ENCODE measurements at places on chromosomes 12 and 14. TPM values are rescaled to one million over a fixed set of nuclear protein-coding genes. Genes with fewer than 3 reads are reported as not detected.

RASSF8 gene
- total RNA-seq = 14.2 TPM

GRCh38 chr14:20682435-20683124, 1.8 kb upstream of the RNASE4 start:
- DNase-seq = peak; percentile 94
- peak overlapping the region; percentile 97 for H3K27ac ChIP-seq
- H3K36me3 ChIP-seq = no peaks in the 10 kb centered on the region
- H3K4me1 ChIP-seq = peaks cover 46% of the 10 kb centered on the region
- H3K27me3 ChIP-seq = no peaks in the 10 kb centered on the region

- H3K4me1 ChIP-seq = no peaks in the 10 kb centered on the region
- DNase-seq = no peak
- no peak overlapping the region for H3K4me3 ChIP-seq
- no peak overlapping the region for H3K27ac ChIP-seq
- no peaks in the 10 kb centered on the region for H3K36me3 ChIP-seq
Measured at GRCh38 chr12:94157981-94158411, 9.6 kb downstream of the PLXNC1 start.

NANOG gene
- 1.5 TPM for total RNA-seq

- peaks cover 32% of the 10 kb centered on the region for H3K27me3 ChIP-seq
- peaks cover 3% of the 10 kb centered on the region for H3K36me3 ChIP-seq
Measured at GRCh38 chr12:6827437-6827911, 733 bp upstream of the P3H3 start.

GRCh38 chr14:68701001-68701741, 91.7 kb downstream of the ZFP36L1 start:
- no peaks in the 10 kb centered on the region for H3K36me3 ChIP-seq
- H3K27ac ChIP-seq = no peak overlapping the region
- no peaks in the 10 kb centered on the region for H3K27me3 ChIP-seq
- no peak for DNase-seq

UNG gene
- 43.9 TPM for total RNA-seq

- no peak overlapping the region for H3K4me3 ChIP-seq
- no peaks in the 10 kb centered on the region for H3K27me3 ChIP-seq
- no peaks in the 10 kb centered on the region for H3K4me1 ChIP-seq
- no peak for DNase-seq
Measured at GRCh38 chr12:27220055-27220987, 23.8 kb upstream of the STK38L start.

GRCh38 chr14:58541633-58542022, 96.1 kb upstream of the DACT1 start:
- no peaks in the 10 kb centered on the region for H3K4me1 ChIP-seq
- peaks cover 7% of the 10 kb centered on the region for H3K36me3 ChIP-seq
- H3K27me3 ChIP-seq = no peaks in the 10 kb centered on the region
- no peak overlapping the region for H3K4me3 ChIP-seq

PRB2 gene
- not detected for total RNA-seq

VWF gene
- 35.5 TPM for total RNA-seq

GRCh38 chr14:93648440-93649168, 139.7 kb downstream of the PRIMA1 start:
- H3K36me3 ChIP-seq = no peaks in the 10 kb centered on the region
- no peak overlapping the region for H3K4me3 ChIP-seq
- no peaks in the 10 kb centered on the region for H3K4me1 ChIP-seq

GRCh38 chr12:94704452-94705306, 54.3 kb upstream of the TMCC3 start:
- peak overlapping the region; percentile 15 for H3K27ac ChIP-seq
- no peak for DNase-seq

RTN1 gene
- 3.0 TPM for total RNA-seq

GRCh38 chr12:104752881-104753280, 205.2 kb downstream of the SLC41A2 start:
- no peak overlapping the region for H3K4me3 ChIP-seq
- peaks cover 11% of the 10 kb centered on the region for H3K4me1 ChIP-seq
- no peak for DNase-seq

GRCh38 chr12:56040151-56040550, 1.6 kb upstream of the RPS26 start:
- H3K36me3 ChIP-seq = peaks cover 30% of the 10 kb centered on the region
- no peaks in the 10 kb centered on the region for H3K27me3 ChIP-seq
- no peak overlapping the region for H3K4me3 ChIP-seq

DNA sequence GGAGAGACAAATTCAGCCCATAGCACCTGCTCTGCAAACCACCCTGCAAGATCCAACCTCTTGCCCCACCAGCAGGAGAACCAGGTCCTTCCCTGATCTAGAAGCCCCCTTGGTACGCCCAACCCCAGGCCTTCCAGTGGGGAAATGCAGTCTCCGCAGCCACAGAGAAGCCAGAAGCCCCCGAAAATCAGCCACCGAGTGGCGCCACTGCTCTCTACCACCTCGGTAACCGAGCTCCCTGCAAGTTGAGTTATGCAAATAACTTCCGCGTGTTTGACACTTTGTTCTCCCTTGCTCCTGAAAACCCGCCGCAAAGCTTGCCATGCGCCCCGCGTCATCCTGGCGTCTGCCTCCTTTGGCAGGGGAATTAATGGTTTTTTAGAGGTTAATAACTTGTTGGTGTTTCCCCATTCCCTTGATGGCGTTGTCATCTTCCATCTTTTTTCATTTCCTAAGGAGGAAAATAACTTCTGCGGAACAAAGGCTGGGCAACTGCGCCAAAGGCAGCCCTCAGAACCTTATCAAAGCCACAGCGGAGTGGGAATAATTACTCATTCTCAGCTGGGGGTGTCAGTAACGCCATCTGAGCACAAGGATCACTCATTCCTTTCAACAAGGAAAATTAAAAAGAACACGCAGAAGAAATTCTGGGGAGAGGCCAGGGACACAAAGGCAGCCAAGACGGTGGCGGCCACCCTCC, 60.4 kb downstream of the FZD10 start:
- H3K4me1 ChIP-seq = peaks cover 3% of the 10 kb centered on the region
- no peak for DNase-seq
- peaks cover 5% of the 10 kb centered on the region for H3K27me3 ChIP-seq
- no peaks in the 10 kb centered on the region for H3K36me3 ChIP-seq
- H3K27ac ChIP-seq = no peak overlapping the region

DNA sequence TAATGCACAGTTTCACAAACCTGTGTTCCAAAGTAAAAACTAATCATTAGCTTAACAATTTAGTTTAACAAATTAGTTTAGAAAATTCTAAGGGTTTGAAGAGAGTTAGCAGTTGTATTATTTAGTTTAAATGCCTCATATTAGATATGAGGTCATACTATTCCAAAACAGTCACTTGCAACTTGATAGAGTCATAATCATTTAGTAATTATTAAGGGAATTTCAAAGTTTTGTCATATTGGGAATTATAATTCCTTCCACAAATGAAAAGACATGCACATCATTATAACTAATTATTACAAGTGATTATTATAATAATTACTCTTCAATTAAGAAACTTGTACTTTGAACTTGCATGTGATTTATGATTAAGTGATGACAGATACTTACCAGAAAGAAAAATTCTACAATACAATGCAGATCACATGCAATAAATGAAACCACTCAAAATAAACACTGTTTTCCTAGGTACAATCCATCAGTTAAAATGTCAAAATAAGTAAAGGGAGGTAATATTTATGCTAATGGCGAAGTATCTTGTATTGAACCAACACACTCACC, 66.1 kb downstream of the TMTC1 start:
- no peaks in the 10 kb centered on the region for H3K27me3 ChIP-seq
- no peak for DNase-seq
- H3K4me3 ChIP-seq = no peak overlapping the region
- peaks cover 15% of the 10 kb centered on the region for H3K4me1 ChIP-seq

SLC22A17 gene
- total RNA-seq = 67.6 TPM

DNA sequence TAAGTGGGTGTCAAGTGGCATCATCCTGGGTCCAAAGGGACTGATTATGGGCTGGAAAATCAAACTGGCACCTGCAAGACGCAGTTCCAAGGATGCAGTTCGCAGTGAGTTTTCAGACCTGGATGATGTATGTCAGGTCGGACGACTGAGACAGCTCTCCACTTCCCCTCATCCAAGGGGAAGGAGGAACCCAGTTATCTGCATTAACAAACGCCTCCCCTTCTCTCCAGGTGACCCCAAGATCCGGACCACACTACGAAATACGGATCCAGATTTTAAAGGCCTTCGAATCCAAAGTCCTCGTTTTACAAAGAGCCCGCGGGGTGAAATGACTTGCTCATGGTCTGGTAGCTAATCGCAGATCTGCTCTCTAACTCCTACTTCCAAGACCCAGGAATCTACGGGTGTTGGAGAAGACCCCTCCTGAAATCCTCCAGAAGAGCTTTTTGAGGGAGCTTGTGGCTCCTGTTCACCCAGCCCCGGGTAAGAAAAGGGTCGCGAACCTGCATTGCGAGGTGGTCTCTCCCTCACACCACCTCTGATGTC, 460 bp upstream of the SYNE2 start:
- H3K4me1 ChIP-seq = peaks cover 34% of the 10 kb centered on the region
- H3K4me3 ChIP-seq = peak overlapping the region; percentile 98
- H3K27me3 ChIP-seq = no peaks in the 10 kb centered on the region
- no peak for DNase-seq
- no peaks in the 10 kb centered on the region for H3K36me3 ChIP-seq

- no peak overlapping the region for H3K27ac ChIP-seq
- DNase-seq = no peak
- no peak overlapping the region for H3K4me3 ChIP-seq
Measured at GRCh38 chr14:76717508-76718290, 43.6 kb upstream of the VASH1 start.

DNA sequence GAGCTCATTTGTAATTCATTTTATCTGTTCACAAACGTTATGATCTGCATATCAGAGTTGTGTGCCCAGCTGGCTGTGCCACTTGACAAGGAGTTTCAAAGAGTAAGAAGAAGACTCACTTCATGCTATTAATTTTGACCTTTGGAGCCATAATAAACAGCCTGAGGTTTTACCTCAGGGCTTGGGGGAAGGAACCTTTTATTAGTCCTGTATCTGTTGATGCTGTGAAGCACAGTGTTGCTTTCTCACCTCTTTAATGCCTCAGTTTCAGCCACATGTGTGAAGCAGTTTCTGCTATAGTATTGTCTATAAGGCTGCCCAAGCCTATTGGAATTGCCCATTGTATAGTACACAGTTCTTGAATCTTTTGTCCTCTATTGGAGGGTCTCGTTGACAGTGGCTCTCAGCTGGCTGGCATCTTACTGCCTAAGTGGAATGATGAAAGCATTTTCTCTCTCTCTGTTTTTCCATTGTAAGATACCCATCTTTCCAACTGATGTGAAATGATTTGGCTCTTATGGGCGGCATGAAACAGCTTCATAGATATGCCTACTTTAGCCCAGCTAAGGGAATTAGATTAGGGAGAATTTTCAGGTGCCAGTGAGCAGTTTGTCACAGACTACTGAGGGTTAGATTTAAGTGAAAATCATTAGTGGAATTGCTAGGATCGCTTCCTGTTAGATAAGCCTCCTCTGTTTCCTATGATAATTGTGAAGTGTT, 34.7 kb downstream of the GPATCH2L start:
- peaks cover 61% of the 10 kb centered on the region for H3K36me3 ChIP-seq
- H3K4me3 ChIP-seq = no peak overlapping the region
- no peak overlapping the region for H3K27ac ChIP-seq
- H3K4me1 ChIP-seq = peaks cover 3% of the 10 kb centered on the region

GRCh38 chr12:19988459-19988873, 379.9 kb upstream of the PDE3A start:
- no peak overlapping the region for H3K4me3 ChIP-seq
- no peaks in the 10 kb centered on the region for H3K4me1 ChIP-seq
- no peaks in the 10 kb centered on the region for H3K36me3 ChIP-seq
- no peak for DNase-seq
- no peaks in the 10 kb centered on the region for H3K27me3 ChIP-seq
- no peak overlapping the region for H3K27ac ChIP-seq

- no peak for DNase-seq
- H3K36me3 ChIP-seq = no peaks in the 10 kb centered on the region
- H3K27ac ChIP-seq = no peak overlapping the region
- peaks cover 15% of the 10 kb centered on the region for H3K4me1 ChIP-seq
Measured at GRCh38 chr12:116441292-116441691, 117.9 kb upstream of the MAP1LC3B2 start.

GRCh38 chr12:84913129-84913515, 523 bp upstream of the SLC6A15 start:
- peaks cover 41% of the 10 kb centered on the region for H3K27me3 ChIP-seq
- peaks cover 28% of the 10 kb centered on the region for H3K4me1 ChIP-seq
- no peak overlapping the region for H3K27ac ChIP-seq
- H3K4me3 ChIP-seq = peak overlapping the region; percentile 48

DNA sequence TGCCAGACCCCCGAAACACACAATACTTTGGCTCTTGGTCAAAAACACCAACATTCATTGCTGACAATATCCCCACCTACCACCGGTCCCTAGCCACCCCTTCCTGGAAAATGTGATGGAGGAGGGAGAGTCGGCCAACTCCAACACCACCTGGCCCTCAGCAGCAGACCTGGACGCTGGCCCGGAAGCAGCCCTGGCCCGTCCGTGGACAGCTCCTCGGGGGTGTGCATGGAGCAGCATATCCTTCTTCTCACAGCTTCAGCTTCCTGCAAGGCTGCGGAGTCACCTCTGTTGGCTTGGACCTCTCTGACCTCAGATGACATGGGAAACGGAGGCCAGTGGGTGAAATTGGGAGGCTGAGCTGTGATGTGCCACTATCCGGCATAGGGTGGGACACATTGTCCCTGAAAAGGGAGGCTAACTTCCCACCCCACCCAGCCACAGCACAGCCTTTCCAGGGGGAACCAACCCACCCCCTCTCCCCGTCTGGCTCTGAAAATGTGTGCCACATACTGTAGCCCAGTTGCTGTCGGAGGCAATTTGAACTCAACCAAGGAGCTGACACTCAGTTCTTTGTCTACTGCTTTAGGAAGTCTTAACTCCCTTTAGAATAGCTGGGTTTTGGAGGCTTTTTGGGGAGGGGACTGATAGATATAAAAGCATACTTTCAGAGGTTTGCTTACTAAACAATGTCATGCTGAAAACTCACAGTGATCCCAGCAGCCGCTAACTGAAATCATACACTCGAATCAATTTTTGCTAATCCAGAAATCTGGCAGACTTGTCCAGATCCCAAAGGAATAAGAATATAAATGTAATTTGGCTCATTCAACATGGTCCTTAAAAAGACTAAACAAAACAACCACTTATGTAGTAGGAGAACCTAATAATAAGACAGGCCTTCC, 43.1 kb upstream of the LTA4H start:
- H3K36me3 ChIP-seq = no peaks in the 10 kb centered on the region
- no peak overlapping the region for H3K27ac ChIP-seq
- H3K27me3 ChIP-seq = no peaks in the 10 kb centered on the region
- DNase-seq = peak; percentile 74
- H3K4me3 ChIP-seq = no peak overlapping the region
- H3K4me1 ChIP-seq = peaks cover 4% of the 10 kb centered on the region

AGAP2 gene
- 1.4 TPM for total RNA-seq

GRCh38 chr12:119989361-119989730, 310 bp downstream of the BICDL1 start:
- H3K4me3 ChIP-seq = peak overlapping the region; percentile 71
- H3K27me3 ChIP-seq = peaks cover 20% of the 10 kb centered on the region
- peaks cover 25% of the 10 kb centered on the region for H3K4me1 ChIP-seq
- no peaks in the 10 kb centered on the region for H3K36me3 ChIP-seq

DNA sequence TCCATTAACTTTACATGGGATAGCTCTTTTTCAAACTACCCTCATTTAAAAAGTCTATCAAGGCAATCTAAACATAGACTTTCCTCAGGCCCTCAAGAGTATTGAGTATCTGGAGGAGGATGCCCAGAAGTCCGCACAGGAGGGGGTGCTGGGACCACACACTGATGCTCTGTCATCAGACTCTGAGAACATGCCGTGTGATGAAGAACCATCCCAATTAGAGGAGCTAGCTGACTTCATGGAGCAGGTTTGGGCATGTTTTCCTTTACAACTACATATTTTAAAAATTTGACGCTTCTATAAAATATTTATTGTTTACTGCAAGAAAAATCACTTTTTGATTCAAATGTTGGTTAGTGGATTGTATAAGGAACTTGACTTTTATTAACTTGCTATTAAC, 93.5 kb downstream of the EP400 start:
- H3K4me3 ChIP-seq = no peak overlapping the region
- H3K27me3 ChIP-seq = no peaks in the 10 kb centered on the region
- no peaks in the 10 kb centered on the region for H3K4me1 ChIP-seq
- peaks cover 76% of the 10 kb centered on the region for H3K36me3 ChIP-seq
- no peak overlapping the region for H3K27ac ChIP-seq
- no peak for DNase-seq
